ENCODE measurements at places on chromosomes 1 and 21.

GRCh38 chr1:24411963-24412362 lies 1.6 kb downstream of the STPG1 start:
- no peak for DNase-seq

GRCh38 chr1:11741919-11742558 lies 6.1 kb downstream of the AGTRAP start:
- no peak for DNase-seq

GRCh38 chr1:202187041-202187671 lies 6.4 kb upstream of the LGR6 start:
- no peak for DNase-seq

DNA sequence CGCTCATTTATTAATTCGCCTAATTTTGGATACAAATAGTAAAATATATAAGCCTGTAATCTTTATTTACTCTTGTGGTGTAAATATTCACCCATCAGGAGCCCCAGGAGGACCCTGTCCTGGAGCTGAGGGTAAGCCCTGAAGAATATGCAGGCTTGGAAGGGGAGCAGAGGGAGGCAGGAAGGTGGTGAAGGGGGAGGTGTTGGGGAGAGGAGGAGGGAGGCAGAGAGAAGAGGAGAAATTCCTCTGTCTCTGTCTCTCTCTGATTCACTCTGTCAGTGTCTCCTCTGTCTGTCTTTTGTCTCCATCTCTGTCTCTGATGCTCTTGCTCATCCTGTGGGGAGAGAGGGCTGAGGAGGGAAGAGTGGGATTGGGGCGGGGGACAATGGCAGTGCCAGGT lies 2.8 kb upstream of the C4BPB start:
- no peak for DNase-seq

DNA sequence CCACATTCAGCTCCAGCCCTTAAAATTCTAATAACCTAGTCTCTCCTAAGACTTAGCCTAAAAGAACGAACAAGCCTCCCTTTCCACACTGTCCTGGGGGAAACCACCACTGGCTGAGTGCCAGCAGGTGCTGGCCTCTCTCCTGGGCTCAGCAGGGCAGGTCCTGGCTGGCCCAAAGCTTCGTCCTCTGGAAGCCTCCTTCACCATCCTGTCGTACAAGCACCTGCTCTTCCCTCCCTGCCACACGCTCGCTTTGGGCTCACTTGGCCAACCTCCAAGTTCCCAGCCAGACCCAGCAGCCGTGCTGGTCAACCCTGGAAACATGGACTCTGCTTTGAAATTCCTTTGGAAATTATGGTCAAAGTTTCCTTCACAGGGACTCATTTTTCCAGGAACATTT lies 58.2 kb upstream of the SLC25A33 start:
- no peak for DNase-seq

DNA sequence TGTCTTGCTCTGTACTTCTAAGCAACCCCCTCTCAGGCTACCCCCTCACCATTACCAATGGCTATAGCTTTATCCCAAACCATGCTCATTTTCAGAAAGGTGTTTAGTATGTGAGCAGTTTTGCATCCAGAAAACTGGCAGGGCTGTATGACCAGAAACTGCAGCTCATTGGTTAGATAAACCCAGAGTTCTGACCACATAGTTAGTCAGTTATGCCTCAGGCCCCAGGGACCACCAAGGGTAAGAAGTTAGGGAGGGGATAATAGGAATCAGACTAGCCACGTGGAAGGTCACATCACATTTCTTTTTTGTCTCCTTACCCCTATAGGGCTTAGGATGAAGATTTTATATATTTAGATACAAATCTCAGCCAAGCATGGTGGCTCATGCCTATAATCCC lies 1.2 kb downstream of the ITGA10 start:
- no peak for DNase-seq

DNA sequence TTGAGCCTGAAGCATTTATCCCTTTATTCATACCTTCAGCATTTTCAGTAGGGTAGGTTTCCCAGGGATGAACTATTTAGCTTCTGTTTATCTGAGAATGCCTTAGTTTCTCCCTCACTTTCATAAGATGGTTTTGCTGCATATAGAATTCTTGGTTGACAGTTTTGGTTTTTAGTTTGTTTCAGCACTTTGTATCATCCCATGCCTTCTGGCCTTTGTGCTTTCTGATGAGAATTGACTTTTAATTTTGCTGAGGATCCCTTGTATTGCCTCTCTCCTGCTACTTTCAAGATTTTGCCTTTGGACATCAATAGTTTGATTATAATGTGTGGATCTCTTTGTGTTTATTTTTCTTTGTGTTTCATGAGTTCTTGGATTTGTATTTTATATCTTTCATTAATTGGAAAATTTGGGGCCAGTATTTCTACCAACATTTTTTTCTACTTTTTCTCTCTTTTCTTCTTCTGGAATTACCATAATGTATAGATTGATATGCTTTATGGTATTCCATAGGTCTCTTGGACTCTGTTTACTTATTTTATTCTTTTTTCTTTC lies 236.6 kb downstream of the LBR start:
- no peak for DNase-seq

GRCh38 chr1:153652805-153653500 lies 5.5 kb upstream of the SNAPIN start:
- DNase-seq, result no peak

- no peak for DNase-seq
Measured at GRCh38 chr21:43006874-43007208, 32.5 kb downstream of the PKNOX1 start.

DNA sequence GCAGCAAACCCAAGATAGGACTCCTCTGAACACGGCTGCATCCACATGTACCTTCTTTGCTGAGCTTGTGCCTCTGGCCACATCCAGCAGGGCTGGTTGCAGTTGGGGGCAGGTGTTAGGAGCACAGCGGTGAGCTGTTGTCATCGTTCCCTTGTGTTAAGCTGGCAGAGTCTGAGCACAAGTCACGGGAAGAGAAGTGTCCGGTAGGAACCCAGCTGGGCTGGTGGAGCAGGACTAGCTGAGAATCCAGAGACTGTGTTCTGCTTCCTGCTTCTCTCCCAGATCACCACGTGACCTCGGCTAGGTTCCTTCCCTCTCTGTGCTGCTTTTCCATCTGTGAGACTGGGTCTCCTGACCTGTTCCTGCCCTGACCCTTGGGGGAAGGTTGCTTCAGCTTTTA lies 105.1 kb downstream of the PCBP3 start:
- no peak for DNase-seq

DNA sequence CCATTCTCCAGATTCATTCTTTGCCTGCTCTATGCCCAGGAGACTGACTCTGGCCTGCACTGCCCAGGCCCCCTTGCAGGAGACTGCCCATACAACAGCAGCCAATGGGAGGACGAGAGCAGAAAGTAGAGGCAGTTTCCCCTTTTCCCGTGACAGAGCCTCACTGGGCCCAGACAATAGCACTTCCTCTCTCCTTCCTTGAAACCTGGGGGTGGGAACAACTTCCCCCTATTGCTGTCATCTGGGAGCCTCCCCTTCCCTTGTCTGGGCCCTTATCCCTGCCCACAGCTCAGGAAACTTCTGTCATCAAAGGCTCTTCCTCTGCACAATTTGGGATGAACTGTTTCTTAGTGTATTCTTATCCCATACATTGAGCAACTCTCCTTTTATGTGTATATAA lies 60.8 kb upstream of the KCNJ15 start:
- DNase-seq, result no peak

- no peak for DNase-seq
Measured at GRCh38 chr1:69433073-69433472, 134.6 kb upstream of the LRRC7 start.

DNA sequence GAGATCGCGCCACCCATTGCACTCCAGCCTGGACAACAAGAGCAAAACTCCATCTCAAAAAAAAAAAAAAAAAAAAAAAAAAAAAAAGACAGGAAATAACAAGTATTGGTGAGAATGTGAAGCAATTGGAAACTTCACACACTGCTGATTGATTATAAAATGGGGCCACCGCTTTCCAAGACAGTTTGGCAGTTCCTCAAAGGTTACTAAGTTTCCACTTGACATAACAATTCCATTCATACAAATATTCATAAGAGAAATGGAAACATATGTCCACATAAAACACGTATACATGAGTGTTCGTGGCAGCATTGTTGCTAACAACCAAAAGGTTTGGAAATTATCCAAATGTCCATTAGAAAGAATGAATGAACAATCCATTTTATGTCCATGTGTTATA lies 26.3 kb downstream of the USP24 start:
- no peak for DNase-seq

DNA sequence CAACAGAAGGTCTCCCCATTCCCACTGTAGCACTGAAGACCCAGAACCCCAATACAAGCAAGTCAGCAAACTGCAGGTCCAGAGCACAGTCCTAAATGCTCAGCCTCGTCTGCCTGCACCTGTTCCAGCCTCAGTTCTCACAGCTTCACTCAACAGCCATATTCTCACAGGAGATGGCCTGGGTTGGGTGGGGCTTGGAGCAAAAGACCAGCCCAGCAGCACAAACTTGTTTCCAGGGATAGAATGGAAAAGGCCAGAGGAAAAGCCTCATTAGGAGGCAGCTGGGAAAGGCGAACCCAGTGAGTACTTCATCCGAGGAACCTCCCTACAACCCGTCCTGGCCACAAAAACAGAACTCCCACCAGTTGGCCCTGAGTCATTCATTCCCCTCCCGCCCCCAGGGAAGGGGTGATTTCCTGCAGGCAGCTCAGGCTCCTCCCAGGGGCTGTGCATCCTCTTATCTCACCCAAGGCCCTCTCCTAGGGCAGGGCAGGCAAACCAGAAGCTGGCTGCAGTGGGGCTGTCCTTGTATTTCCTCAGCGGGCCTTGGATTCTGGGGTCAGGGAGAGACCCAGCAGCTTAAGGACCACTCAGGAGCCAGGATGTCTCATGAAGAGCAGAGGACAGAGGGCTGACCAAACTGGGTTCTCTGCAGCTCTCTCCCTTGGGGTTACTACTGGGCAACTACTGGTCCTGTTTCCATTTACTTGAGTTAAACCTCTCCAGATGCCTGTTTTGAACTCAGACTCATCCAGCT lies 7.4 kb upstream of the MPL start:
- peak; percentile 75 for DNase-seq

- peak; percentile 82 for DNase-seq
Measured at GRCh38 chr1:181089676-181090544, 1.4 kb downstream of the IER5 start.

DNA sequence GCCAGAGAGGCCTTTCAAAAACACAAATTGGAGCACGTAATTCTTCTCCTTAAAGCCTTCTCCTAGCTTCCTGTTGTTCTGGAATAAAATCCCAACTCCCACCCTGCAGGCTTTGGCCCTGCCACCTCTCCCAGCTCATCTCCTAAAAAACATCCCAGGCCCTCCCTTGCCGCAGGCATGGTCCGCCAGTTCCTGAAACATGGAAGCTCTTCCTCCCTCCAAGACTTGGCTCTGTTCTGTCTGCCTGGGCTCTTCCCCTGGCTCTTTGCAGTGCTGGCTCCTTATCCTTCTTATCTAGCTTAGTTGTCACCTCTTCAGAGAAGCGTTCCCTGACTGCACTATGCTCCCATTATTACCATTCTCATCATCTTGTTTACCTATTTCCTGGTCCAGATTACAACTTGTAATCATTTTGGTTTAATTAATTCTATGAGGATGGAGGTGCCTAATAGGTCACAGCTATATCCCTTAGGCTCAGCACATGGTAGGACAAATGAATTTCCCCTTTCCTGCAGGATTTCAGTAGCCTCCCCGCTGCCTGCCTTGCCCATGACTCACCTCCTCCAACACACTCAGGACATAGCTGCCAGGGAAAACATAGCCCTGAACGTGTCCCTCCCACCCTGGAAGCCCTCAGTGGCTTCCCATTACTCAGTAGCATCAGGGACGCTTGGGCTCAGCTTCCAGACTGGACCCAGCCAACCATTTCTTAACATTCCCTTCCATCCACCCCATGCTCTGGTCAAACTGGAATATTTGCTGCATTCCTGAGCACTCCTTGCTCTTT lies 15.7 kb upstream of the IGSF21 start:
- no peak for DNase-seq

- DNase-seq, result no peak
Measured at GRCh38 chr1:211915924-211916323, 85.4 kb upstream of the LPGAT1 start.

DNA sequence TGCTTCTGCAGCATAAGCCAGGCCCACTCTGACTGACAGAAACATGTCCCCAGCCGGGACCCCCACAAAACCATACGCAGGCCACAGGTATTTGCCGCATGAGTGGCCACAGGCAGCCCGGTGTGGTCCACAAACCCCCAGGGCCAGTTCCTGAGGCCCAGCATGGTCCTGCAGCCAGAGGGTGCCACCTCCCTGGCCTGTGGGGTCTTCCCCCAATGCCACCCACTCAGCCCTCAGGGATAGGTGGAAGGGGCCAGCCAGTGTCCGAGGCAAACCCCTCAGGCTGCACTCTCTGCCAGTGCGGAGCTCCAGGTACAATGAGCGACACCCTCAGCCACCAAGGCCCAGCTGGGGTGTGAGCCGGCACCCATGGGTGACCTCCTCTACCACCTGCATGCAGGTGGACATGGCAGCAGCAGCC lies 43.5 kb downstream of the UBE2G2 start:
- no peak for DNase-seq

- no peak for DNase-seq
Measured at GRCh38 chr1:2956576-2956975, 64.7 kb upstream of the ACTRT2 start.

GRCh38 chr1:192927496-192927895 lies 118.7 kb downstream of the RGS2 start:
- DNase-seq, result no peak

DNA sequence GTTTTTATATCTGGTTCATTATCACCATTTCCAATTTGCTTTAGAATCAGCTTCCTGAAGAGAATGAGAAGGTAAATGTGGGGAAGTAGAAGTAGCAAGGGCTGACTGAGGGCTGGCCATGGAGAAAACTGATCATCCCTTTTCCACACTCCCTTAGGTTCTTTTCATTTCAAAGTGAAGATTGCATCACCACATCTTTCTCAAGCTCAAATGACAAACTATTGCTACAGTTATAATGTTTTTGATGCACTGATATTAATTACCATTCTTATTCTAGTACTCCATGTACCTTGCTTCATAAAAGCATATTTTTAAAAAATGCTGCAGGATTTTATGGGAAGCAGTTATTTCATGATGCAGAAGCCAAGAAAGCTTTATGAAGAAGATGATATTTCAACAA lies 7.9 kb upstream of the AK5 start:
- no peak for DNase-seq

- no peak for DNase-seq
Measured at GRCh38 chr1:203453016-203453415, 22.6 kb upstream of the PRELP start.

DNA sequence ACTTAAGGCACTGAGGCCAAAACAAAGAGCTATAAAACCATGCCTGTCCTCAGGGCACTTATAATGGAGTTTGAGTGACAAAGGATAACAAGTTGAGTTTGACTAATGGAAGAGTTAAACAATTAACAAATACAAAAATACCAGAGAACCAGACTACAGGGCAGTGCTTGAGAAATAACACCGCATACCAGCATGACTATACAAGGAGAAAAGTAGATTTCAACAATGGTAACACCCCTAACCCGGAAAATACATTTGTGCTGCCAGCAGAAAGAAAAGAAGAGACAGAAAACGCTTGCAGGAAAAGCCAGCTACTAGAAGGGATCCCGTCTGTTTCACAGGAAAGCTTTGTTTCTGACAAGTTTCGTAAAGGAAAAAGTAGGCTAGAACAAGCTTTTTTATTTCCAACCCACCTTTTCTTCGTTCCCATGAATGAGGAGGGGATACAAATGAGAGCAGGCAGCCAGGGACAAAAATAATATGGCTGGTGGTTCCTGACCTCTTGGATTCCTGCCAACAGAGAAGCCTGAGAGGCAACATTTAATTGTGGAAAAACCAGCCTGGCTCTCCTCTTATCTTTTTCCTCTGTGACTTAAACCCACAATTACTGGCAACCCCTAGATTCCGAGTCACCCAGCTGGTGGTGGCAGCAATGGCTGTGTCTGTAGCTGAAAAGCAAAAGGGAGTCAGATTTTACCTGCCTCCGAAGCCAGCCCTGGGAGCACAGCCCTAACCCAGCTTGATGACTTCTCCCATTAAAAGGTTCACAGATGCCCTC lies 56.5 kb downstream of the WLS start:
- no peak for DNase-seq

Data from activated CD8-positive, alpha-beta memory T cell treated with anti-CD3 and anti-CD28 coated beads, Interleukin-2, amount 50 U/mL, for 48 hours (primary cell).